ENCODE measurements at places on chromosomes 1 and 21.
A peak's percentile ranks its signal among the peaks of the same experiment; 100 is the strongest.

DNA sequence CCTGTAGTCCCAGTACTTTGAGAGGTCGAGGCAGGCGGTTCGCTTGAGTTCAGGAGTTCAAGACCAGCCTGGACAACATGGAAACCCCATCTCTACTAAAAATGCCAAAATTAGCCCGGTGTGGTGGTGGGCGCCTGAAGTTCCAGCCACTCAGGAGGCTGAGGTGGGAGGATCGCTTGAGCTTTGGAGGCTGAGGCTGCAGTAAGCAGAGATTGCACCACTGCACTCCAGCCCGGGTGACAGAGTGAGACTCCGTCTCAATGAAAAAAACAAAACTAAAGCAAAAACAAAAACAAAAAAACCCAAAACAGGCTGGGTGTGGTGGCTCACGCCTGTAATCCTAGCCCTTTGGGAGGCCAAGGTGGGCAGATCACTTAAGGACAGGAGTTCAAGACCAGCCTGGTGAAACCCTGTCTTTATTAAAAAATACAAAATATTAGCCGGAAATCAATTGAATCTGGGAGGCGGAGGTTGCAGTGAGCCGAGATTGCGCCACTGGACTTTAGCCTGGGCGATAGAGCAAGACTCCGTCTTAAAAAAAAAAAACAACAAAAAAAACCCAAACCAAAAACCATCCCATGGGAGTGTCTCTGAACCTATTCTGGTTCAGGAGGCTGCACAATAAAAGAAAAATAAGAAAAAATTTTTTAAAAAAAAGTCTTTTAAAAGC lies 1.7 kb upstream of the CGN start:
- DNase-seq = no peak

DNA sequence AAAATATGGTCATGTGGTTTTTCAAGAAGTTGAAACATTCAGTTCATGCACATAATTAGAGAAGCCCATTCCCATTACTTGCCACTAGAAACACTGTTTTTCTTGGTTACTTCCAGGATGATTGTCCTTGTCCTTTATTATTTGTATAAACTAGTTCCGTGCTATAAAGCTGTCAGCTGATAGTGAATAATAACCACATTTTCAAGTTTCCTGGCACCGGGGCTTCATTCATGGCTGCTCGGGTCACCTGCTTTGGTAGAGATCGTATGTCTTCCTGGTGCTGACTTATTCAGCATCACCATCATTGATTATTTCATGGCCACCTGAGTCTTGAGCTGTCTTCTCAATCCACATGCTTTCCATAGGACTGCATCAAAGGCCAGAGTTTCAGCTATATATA lies 62.9 kb upstream of the ZNF326 start:
- no peak for DNase-seq

GRCh38 chr1:231419738-231420298 lies 2.3 kb downstream of the EGLN1 start:
- DNase-seq = no peak

DNA sequence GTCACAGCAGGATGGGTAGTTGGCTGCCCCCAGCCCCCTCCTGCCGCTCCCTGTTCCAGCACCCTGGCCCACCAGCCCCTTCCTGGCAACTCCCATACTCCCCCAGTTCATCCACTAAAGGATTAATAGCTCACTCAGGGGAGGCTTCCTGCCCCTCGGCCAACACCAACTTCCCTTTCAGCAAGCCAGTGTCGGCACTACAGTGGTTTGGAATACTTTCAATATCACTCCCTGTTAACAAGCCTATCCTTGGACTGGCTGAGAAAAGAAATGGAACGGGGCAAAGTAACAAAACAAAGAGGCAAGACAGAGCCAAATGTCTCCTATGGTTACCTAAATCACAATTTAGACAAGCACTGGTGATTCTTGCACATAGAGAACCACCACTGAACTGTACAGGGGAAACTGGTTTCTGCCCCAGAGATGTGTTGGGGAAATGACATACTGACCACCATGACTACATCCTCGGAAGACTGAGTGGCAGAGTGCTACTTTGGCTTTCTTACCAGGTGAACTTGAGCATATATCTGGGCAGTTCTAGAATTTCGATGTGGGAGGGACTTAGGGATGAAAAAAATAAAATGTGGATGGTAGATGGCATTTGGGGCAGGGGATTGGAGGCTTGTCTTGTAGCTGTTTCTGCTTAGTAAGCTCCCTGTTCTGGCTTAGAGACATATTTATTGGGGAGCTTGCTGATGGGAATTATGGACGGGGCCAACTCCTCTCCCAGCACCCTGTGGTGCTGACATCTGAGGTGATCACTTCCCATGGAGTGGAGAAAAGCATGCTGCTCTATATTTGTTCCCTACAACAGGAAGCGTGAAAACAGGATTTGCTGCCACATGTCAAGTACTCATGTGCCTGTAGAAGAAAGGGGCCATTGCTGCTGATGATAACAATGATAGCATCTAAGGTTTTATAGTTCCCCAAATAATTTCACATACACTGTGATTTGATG lies 7.1 kb upstream of the CAPN2 start:
- peak; percentile 46 for DNase-seq

DNA sequence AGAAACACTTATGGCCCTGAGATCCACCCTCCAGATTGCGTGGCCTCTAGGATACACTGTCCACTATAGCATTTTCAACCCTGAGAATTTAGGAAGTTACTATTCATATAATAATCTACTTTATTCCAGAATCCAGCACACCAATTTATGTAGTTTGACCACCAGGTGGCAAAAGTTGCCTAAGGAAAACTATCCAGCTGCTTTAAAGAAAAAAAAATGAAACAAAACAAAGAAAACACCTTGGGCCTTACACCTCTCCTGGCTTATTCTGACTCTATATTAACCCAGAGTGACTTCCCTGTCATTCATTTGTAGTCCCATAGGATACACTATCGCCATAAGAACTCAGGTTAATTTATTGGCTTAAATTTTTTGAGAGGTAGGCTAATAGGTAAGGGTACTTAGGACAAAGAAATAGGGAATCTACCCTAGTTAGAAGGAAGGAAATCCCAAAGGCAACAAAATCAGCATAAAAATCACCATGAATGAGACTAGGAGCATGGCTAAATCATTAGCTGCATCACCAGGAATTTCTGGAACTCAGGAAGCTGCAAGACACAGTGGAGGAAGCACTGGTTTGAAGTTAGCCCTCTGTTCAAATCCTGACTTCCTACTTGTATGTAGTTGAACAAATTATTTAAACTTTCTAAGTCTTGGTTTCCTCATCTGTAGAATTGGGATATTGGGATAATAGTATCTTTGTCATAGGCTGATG lies 107.5 kb downstream of the SPAG17 start:
- peak; percentile 52 for DNase-seq

DNA sequence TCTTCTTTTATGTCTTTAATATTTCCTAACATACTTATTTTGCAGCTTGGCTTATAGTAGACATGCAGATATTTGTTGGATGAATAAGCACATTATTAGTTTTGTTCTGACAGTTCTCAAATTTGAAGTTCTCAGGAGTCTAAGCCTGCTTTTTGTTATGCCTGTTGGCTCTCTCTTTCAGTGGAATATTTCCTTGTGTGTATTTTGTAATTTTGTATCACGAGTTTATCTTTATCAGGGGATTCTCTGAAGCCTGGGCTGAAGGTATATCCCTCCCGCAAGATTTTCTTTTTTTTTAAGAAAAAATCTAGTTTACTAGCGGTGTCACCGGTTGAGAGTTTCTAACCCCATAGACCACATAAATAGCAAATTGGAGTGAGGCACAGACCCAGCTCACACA lies 105.9 kb downstream of the RGL1 start:
- DNase-seq = no peak

- peak; percentile 61 for DNase-seq
Measured at GRCh38 chr1:204507317-204508105, 8.7 kb upstream of the MDM4 start.

- DNase-seq = no peak
Measured at GRCh38 chr1:235942979-235943575, 76.4 kb upstream of the LYST start.

GRCh38 chr21:41712730-41713129 lies 54.1 kb downstream of the RIPK4 start:
- DNase-seq = no peak

- no peak for DNase-seq
Measured at GRCh38 chr21:45293726-45294401, 6.2 kb upstream of the POFUT2 start.

GRCh38 chr1:17970757-17971156 lies 136.8 kb upstream of the IGSF21 start:
- DNase-seq = no peak

GRCh38 chr1:109792056-109792831 lies 28.5 kb upstream of the EPS8L3 start:
- DNase-seq = peak; percentile 66

GRCh38 chr1:118618618-118619340 lies 369.4 kb downstream of the TBX15 start:
- DNase-seq = no peak

- DNase-seq = no peak
Measured at GRCh38 chr1:17258758-17259130, 9.8 kb downstream of the PADI3 start.

- no peak for DNase-seq
Measured at GRCh38 chr1:19639999-19640362, 4.1 kb upstream of the NBL1 start.

GRCh38 chr1:6464915-6465314 lies 1.1 kb downstream of the TNFRSF25 start:
- no peak for DNase-seq

GRCh38 chr1:18047122-18047521 lies 60.5 kb upstream of the IGSF21 start:
- DNase-seq = no peak

DNA sequence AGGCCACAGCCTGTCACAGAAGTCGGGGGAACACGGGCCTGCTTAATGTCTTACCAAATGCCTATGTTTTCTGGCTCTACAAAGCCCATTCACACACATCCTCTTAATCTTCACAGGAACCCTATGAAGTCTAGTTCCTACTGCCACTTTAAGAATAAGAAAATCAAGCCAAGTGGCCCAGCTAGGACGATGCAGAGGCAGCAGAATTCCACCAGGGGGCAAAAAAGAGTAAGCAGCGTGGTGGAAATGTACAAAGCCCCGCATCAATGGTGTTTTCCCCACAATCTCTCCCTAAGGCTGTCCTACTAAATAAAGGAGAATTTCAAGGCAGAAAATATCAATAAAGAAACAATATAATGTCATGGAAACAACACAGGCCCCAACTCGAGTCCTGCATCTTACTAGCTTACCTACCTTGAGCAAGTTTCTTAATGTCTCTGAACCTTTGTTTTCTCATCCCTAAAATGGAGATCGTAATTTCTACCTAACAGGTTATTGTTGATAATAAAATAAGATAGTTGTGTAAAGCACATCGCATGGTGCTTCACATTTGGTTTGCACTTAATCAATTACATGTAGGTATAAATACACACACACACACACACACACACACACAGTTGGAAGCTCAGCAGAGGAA lies 21.4 kb downstream of the SEC16B start:
- peak; percentile 77 for DNase-seq

GRCh38 chr1:210814382-210815123 lies 319.4 kb downstream of the KCNH1 start:
- no peak for DNase-seq

DNA sequence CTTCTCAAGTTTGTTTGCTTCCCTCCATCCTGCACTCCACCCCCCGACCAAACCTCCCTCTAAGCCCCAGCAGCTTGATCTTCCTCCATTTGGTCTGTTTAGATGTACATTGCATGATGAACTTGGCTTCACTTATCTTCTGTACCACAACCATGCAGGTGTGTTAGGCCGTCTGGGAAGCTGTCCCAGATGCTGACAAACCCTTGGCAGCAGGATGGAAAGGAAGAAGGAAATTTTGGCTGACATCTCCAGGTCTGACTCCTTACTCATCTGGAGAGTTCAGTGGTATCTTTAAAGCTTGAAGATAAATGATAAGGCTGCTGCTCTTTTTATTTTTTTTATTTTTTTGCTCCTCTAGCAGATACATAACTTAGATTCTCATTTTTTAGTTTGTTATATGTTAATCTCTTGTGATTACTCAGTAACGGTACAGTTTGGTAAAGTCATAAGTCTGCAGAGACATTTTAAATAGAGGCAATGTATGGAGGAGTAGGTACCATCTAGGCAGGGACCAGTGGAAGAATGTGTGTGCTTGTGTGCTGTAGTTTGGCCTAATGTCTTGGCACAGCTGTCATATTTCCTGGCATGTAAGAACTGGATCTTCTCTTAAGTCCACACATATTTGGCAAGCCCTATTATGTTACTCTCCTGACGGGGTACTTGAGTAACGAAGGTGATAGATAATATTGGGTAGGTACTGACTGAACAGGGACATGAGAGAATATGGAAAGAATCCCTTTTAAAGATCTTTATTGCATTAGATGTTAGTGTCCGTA lies 79.7 kb downstream of the CACHD1 start:
- DNase-seq = no peak

GRCh38 chr1:42833981-42834380 lies 12.4 kb upstream of the ZNF691 start:
- DNase-seq = no peak

GRCh38 chr1:34330061-34330460 lies 153.4 kb downstream of the C1orf94 start:
- DNase-seq = no peak

- no peak for DNase-seq
Measured at GRCh38 chr1:116814926-116815723, 60.9 kb downstream of the CD2 start.

DNA sequence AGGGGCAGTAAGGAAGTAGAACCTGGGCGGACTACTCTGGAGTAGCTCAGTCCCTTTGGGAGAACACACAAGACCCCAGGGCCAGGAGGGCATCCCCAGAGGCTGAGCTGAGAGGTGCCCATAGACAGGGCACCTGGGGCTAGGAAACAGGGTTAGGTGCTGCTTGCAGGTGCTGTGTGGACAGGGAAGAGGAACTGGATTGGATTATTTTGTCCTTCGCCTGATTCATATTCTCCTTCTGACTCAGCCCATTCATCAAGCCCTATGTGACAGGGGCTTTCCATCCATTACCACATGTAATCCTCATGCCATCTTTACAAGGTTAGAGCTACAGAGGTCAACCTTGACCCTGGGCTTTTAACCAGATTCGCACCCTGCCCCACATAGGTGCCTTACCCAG lies 183.9 kb downstream of the C1orf94 start:
- no peak for DNase-seq

GRCh38 chr1:57058652-57059501 lies 93.1 kb upstream of the C8B start:
- DNase-seq = no peak

GRCh38 chr1:208105756-208106155 lies 138.4 kb downstream of the PLXNA2 start:
- no peak for DNase-seq

DNA sequence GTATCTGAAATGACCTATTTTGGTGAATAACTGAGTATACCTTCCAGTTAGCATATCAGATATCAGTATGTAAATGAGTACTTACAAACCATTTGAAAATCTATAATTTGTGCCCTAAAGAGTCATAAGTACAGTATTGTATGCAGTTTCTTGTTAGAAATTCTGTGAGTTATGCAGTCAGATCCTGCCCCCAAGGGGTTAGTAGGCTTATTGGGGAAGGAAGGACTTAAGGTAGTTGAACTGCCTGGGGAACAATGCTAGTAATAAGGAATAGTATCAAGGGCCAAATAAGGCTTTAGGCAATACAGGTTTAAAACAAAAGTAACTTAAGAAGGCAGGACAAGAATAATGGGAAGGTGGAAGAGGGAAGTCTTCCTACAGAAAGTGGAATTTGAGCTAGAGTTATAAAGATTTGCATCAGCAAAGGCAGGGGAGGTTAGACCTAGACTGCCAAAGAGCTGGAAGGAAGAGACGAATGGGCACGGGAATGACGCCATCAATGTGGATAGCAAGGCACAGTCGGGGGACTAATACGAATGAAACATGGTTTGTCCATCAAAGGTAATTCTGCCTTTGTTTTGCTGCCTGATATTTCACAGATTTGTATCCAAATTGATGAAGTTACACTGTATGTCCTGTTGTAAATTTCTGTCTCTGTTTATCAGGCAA lies 182.9 kb upstream of the DPYD start:
- DNase-seq = no peak
